Skin of body (tissue), 3 donors: ENCODE measurements at places on chromosomes 7 and 10.

- DNase-seq: peak; percentile 17
Observed at GRCh38 chr10:34954142-34954541, 136.0 kb downstream of the CUL2 start.

GRCh38 chr10:50610368-50610767 is 13.4 kb downstream of the SGMS1 start:
- peak; percentile 44 for DNase-seq

DNA sequence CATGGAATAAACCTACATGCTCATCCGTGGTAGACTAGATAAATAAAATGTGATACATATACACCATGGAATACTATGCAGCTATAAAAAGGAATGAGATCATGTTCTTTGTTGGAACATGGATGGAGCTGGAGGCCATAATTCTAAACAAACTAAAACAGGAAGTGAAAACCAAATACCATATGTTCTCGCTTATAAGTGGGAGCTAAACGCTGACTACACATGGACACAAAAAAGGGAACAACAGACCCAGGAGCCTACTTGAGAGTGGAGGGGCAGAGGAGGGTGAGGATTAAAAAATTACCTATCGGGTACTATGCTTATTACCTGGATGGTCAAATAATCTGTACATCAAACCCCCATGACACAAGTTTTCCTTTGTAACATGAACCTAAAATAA is 68.7 kb upstream of the SEC61G start:
- DNase-seq: no peak

DNA sequence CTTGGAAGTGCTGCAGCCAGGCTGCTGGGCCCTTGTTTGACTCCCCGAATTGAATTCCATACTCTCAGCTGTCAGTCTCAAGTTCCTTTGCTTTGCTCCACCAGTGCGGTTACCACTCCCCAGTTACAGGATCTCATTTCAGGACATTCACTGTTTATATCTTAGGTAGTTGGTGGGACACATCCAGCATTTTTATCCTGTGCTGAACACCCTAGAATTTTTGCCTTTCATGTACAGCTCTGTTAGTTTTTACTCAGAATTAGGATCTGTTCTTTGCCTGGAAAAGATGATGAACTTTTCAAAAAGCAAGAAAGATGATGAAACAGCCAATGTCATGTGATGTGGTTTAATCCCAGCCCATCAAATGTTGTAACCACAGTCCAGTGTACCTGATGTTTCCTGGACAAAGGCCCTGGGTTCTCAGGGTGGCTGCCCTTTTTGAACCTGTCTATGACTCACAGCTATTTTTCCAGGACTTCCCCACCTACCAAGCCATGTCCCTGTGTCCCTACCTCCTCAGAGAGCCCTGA is 149.7 kb downstream of the NOC3L start:
- DNase-seq: peak; percentile 25

GRCh38 chr10:15046626-15047025 is 2.9 kb downstream of the OLAH start:
- no peak for DNase-seq

GRCh38 chr10:11018432-11018841 is 765 bp downstream of the CELF2 start:
- no peak for DNase-seq

DNA sequence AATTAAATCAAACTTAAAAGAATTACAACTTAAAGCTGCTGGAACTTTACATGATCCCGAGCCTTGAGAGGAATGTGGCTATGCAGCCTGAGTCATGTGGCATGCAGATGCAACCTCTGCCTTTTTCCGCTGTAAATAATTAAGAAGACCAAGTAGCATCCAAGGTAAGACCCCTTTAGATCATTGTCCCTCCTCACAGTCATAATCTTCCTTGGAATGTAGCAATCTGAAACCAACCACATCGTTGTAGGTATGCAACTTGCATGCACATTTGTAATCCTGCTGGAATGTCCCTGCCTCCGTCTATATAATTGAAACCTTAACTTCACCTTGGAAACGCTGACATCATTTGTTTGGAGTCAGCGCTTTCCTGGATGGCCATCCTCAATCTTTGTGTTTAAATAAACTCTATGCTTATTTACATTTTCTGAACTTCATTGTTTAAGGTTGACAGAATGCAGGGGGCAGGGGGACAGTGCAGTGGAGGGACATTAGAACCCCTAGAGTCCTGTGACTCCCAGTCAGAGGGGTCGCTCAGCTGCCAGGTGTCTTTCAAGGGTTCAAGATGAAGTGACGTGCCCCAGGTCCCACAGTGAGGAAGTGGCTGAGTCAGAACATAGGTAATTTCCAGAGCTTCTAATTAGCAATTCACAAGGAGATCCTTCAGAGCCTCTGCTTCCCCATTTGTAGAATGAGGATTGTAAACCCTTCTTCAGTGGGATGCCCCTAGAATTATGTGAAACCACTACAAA is 110.7 kb downstream of the RALA start:
- DNase-seq: peak; percentile 84

DNA sequence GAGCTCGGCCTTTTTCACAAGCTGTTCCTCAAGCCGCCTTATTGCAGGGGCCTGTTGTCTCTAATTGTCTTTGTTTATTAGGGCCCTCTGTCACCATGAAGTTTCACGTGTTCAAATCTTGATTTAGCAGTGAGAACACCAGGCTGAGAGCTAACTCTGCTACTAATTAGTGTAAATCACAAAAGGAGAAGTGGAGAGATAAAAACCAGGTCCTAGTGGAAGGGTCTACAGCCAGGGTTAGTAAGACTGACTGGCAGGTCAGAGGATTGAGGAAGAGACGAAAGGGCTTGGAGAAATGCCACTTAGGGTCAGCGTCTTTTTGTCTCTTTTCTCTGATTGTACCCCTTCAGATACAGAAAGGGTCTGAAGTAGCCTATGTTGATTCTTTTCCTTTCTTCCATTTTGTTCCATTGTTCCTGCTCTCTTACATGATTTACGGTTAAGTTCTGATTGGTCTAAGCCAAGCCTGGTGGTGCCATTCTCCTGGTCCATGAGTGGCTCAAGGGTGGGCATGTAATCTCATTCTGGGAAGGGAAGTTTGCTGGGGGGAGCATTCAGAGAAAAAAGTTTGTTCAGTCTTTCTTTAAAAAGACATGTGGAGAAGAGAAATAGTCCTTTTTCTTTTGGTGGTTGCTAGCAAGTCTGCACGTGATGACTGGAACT is 21.3 kb downstream of the SSMEM1 start:
- DNase-seq: no peak

- no peak for DNase-seq
Observed at GRCh38 chr10:30029872-30030256, 29.5 kb downstream of the JCAD start.

GRCh38 chr10:68697106-68697505 is 23.9 kb upstream of the CCAR1 start:
- DNase-seq: no peak

- DNase-seq: no peak
Observed at GRCh38 chr7:107909445-107909844, 18.5 kb downstream of the DLD start.

DNA sequence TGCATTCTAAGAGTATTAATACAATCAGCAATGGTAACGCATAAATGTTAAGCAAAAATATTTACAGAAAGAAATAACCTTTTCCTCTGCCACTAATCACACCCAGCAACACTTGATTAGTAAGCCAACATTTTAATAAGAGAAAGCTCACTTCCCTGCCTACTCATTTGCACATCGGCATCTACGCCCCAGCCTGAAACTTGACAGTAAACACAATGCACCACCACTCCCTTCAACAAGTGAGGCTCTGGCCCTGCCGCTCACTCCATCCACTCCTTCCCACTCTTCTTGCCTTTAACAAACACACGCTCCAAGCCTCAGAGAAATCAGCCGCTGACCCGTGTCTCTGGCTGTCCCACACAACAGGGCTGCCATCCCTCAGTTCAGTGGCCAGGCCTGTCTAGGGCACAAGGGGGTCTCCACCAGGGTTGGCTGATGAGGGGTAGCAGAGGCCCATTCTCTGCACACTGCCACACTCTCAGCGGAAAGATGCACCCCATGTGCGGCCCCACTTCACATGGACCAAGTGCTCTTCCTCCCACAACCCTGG is 54.6 kb downstream of the CTBP2 start:
- DNase-seq: no peak

GRCh38 chr10:74333174-74333573 is 182.2 kb downstream of the ADK start:
- DNase-seq: peak; percentile 14

GRCh38 chr7:66877577-66878300 is 43.3 kb upstream of the TMEM248 start:
- no peak for DNase-seq

GRCh38 chr7:33809228-33809627 is 96.1 kb upstream of the BMPER start:
- DNase-seq: no peak

- DNase-seq: peak; percentile 36
Observed at GRCh38 chr7:87220026-87220733, 648 bp upstream of the TMEM243 start.

DNA sequence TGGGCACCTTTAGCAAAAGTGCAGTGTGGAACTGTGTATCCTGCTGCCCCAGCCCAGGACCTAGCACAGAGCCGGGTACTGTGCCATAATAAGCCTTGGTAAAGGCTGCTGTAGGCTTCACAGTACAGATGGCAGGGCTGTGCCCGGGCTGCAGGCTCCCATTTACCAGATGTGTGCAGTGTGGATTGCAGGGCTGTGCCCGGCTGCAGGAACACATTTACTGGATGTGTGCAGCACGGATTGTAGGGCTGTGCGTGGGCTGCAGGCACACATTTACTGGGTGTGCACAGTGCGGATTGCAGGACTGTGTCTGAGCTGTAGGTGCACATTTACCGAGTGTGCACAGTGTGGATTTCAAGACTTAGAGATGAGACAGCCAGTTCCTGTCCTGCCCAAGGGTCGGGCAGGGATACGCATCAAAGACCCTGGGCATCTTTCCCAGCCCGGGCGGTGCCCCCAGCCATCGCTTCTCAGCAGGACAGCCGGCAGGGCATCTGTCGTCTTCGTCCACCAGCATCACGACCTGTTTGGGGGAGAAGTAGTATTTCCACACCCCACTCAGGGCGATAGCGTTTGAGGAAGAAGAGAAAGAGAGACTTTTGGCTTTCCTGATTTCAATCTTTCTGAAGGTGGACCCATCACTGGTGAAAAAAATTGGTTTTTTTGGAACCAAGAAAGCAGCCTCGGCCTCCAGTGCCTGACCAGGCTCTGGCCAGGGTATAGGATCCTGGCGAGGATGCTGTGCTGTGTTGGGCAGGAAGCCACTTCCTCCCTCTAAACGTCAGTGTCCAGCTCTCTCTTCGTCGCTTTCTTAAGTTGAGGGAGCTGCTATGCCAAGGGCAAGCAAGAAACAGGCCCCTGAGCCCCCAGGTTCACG is 180.8 kb downstream of the CUX1 start:
- no peak for DNase-seq

GRCh38 chr10:11515596-11516430 is 95.6 kb downstream of the USP6NL start:
- peak; percentile 29 for DNase-seq

- DNase-seq: no peak
Observed at GRCh38 chr10:15805395-15806058, 54.8 kb downstream of the MINDY3 start.

- no peak for DNase-seq
Observed at GRCh38 chr7:17546592-17546991, 248.1 kb downstream of the AHR start.

DNA sequence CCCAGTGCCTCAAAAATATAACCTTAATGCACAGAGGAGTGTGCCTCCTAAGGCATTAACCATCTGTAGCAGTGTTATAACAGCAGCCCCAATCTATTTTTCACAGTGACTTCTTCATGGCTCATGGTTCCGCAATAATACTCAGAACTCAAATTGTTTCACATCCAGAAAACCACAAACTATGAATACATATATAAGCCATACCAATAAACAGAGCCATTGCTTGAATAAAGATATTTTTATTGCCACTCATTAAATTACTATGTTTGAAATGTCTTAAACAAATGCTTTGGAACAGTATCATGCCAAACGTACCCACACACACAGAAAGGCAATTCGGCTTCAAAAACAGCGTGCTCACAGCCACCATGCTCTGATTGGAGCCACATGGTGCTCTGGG is 629.3 kb upstream of the NRP1 start:
- peak; percentile 55 for DNase-seq

DNA sequence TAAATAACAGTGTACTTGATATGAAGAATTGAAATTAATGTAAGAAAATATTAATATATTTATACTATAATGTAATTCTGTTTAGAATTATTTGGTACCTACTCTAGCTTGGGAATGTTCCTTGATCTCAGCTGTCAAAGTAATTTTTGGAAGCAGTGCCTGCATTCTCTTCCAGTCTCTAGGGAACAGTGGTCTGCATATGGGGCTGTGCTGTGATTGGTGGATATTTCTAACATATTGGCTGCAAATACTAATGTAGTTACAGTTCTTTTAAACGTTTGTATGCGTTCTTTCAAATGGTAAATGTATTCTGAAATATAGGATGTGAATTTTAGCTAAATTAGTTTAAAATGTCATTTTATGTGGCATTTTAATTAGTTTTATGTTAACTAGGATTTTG is 87.2 kb downstream of the PHF14 start:
- DNase-seq: no peak

DNA sequence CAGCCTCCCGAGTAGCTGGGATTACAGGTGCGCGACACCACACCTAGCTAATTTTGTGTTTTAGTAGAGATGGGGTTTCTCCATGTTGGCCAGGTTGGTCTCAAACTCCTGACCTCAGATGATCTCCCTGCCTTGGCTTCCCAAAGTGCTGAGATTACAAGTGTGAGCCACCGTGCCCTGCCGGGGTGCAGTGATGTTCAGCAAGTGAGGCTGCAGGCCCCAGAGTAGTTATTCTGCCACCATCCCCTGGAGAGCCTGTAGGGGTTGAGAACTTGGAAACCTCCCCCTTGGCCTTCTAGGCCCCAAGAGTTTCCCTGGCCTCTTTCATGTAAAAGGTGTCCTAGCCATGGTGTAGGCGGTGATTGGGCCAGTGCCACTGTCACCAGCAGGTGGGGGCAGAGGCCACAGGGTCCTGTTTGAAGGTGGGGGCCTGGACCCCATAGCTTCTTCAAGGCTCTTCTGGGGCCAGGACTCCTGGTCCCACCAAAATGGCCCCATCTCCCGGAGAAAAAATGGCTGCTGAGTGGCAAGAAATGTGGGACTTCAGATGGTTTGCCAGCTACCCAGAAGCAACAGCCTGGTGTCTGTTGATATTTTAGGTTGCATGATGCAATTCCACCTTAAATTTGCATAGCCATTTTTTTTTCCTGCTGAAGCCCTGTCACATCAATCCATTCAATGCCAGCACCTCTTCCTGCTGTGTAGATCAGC is 25.5 kb upstream of the INMT start:
- DNase-seq: no peak

- no peak for DNase-seq
Observed at GRCh38 chr7:157233677-157234076, 95.0 kb downstream of the UBE3C start.

DNA sequence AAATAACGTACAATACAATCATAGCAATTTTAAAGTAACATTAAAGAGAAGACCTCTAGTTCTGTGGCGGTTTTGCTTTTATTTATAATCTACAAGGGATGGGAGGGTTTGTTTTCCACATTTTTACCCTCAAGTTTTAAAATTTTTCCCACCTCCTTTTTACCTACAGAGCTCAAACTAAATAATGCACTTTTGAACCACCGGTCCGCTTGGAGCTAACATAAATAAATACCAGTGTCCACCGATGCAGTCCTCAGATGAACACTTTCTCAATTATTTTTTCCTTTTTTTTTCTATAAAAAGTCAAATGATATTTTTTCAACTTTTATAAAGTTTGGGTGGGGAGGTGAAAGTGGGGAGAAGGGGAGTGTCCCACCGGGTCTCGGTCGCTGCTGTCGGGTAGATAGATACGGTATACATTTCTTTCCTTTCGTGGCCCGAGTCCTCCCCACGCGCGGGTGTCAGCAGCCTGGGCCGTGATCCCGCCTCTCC is 3.3 kb downstream of the ZNF503 start:
- DNase-seq: no peak
